ENCODE measurements at places on chromosomes 12 and 14. TPM values are rescaled to one million over a fixed set of nuclear protein-coding genes. Genes with fewer than 3 reads are reported as not detected.

ZBTB42 gene
- 6.9 TPM for total RNA-seq

- H3K4me3 ChIP-seq: no peak overlapping the region
- peaks cover 22% of the 10 kb centered on the region for H3K4me1 ChIP-seq
- no peak overlapping the region for H3K27ac ChIP-seq
- peaks cover 21% of the 10 kb centered on the region for H3K36me3 ChIP-seq
Measured at GRCh38 chr12:751192-751998, 984 bp upstream of the WNK1 start.

DNA sequence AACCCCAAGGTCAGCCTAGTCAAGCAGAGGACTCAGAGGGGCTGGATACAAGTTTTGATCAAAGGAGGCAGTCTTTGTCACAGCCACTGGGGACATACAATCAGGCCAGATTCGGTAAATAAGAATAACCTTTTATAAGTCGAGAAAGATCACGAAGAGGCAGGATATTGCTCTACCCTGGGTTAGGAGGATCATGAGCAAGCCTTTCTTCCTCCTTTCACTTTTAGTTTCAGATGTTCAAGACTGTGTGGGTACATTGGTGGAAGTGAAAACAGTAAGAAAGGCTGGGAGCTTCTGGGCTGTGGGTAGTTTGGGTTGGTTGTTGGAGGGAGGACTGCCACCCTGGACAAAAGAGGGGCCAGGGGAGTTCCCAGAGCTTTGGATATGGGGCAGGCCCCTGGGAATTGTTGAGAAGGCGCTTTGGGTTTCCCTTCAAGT lies 127.7 kb downstream of the SNAPC1 start:
- DNase-seq: peak; percentile 43
- peak overlapping the region; percentile 89 for H3K27ac ChIP-seq
- peaks cover 18% of the 10 kb centered on the region for H3K27me3 ChIP-seq
- peak overlapping the region; percentile 47 for H3K4me3 ChIP-seq

- no peak overlapping the region for H3K4me3 ChIP-seq
- no peaks in the 10 kb centered on the region for H3K4me1 ChIP-seq
- DNase-seq: no peak
- no peak overlapping the region for H3K27ac ChIP-seq
- no peaks in the 10 kb centered on the region for H3K27me3 ChIP-seq
Measured at GRCh38 chr12:122306407-122306806, 40.1 kb upstream of the VPS33A start.

DNA sequence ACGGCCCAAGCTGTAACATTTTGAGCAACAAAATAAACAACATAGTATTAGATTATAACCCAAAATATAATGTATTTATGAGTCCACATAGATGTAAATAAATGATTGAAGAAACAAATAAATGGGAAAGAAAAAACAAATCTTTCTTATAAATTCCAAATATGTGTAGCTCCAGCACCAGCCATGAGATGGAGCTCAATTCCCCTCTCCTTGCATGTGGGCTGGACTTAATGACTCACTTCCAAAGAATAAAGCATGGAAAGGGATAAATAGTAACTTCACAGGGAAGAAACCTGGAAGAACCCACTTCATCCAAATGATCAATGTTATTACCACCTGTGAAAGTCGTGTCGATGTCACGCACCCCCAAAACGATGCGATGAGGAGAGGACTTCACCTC lies 158.8 kb downstream of the RPAP3 start:
- H3K4me1 ChIP-seq: peaks cover 5% of the 10 kb centered on the region
- H3K27me3 ChIP-seq: no peaks in the 10 kb centered on the region
- no peaks in the 10 kb centered on the region for H3K36me3 ChIP-seq
- no peak overlapping the region for H3K4me3 ChIP-seq

DNA sequence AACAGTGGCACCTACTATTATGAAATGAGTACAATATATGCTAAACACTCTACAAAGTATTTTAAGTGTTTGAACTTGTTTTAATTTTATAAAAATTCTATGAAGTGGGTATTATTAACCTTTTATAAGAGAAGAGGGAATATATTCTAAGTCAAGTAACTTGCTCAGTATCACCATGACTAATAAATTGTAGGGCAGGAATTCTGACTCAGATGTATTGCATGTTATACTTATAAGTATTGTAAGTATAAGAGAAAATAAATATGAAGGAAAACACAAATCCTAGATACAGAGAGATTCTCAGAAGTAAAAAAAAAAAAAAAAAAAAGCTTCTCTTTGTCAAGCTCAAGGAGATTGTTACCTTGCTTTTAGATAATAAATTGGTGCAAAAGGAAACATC lies 893.2 kb downstream of the SLC16A7 start:
- H3K27ac ChIP-seq: no peak overlapping the region
- no peak overlapping the region for H3K4me3 ChIP-seq
- no peaks in the 10 kb centered on the region for H3K27me3 ChIP-seq

Data from activated naive CD8-positive, alpha-beta T cell treated with anti-CD3 and anti-CD28 coated beads, Interleukin-2, amount 10 ng/mL, durations not matched to agents 7 days and 5 days (primary cell).